Astrocyte of the hippocampus (primary cell): ENCODE measurements at places on chromosomes 6 and 20.

GRCh38 chr6:116189472-116189871 is 63.5 kb upstream of the COL10A1 start:
- no peak for DNase-seq

DNA sequence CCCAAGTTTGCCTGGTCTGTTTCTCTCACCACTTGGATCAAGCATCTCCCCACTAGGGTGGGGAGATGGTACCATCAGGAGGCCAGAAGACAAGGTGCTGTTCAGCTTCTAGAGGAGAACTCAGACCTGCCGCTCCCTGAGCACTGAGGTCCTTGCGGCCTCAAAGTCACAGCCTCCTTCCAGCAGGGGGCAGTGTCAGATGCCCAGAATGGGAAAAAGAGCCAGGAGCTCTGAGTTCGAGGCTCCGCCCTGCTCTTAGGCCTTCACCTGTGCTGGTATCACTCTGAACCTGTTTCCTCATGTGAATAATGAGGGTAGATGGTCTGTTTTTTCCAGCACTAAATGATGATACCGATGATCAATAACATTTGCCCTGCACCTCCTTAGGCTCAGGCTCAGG is 68.7 kb downstream of the TOX2 start:
- DNase-seq: no peak

- DNase-seq: no peak
These were observed 225.6 kb downstream of the PLCB1 start for GRCh38 chr20:8357703-8358102.

GRCh38 chr6:41215777-41216176 is 12.4 kb upstream of the TREML4 start:
- no peak for DNase-seq

DNA sequence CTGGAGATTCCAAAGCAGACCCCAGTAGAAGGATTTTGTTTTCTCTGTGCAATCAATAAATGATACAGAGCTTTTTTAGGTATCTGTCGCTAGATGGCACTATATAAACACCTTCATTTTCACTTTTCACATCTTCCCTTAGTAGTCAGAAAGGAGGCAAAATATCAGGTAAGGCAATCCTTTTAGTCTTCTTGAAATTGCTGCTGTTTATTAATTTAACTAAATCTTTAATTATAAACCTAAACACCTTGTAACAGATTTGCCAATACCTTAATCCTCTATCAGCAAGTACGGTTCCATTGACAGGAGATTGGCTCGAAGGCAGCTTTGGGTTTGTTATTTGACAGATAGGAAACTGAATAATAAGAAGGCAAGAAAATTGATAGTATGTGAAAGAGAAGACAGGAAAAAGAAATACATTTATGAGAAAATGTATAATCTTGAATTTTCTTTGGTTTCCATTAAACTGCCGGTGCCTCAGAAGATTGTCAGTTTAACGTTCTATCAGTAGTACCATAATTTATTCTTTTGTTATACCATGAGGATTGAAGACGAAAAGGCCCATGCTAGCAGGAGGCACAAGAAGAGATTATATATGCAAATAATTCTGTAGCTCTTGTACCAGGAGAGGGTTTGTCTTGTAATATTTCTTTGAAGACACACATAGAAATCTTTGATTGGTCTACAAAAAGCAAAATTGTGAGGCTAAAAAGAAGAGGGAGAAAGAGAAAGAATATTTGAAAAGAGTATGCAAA is 23.5 kb upstream of the IBTK start:
- peak; percentile 44 for DNase-seq

GRCh38 chr20:47318027-47318585 is 38.4 kb downstream of the ZMYND8 start:
- DNase-seq: no peak

DNA sequence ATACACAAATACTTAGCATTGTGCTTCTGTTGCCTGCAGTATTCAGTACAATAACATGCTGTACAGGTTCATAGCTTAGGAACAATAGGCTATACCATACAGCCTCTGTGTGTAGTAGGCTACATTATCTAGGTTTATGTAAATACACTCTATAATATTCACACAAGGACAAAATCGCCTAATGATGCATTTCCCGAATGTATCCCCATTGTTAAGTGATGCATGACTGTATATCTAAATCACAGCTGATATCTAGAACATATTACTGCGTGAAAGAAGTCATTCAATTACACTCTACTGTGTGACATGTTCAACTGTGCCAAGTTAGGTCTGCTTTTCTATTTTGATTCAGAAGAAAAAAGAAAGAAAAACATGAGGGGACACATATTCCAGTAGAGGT is 633.5 kb downstream of the RFPL4B start:
- DNase-seq: no peak

DNA sequence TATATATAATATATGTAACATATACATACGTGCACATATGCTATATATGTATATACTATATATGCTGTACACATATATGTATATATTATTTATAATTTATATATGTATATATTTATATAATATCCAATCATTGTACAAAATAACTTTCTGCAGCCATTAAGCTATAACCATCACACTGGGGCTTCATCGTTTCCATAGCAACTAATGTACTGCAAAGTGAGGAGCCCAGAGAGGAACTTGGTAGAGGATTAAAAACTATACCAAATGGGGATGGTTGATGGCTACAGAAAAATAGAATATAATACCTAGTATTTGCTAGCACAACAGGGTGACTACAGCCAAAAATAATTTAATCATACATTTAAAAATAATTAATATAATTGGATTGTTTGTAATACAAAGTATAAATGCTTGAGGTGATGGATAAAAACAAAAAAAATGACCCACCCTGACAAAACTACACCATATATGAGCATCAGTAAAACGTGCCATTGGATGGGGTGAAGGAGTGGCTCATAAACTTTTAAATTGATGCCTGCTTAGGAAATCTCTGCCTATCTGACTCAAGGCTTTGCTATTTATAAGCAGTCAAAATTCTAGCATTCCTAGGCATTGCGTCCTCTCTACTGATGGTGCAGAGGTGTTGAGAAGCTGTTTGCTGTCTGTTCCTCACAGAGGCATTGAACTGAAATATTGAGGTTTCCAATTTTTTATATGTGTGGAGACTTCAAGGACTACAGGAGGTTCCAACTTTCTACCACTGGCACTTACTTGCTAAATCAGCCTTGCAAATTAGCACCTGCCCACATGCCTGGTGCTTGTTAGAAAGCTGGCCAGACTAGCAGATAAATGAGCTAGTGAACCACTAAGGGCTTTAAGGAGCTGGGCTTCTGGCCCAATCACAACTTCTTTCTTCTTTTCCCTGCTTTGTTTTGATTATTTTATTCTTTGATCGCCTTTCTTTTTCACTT is 190.1 kb downstream of the SCP2D1 start:
- no peak for DNase-seq

DNA sequence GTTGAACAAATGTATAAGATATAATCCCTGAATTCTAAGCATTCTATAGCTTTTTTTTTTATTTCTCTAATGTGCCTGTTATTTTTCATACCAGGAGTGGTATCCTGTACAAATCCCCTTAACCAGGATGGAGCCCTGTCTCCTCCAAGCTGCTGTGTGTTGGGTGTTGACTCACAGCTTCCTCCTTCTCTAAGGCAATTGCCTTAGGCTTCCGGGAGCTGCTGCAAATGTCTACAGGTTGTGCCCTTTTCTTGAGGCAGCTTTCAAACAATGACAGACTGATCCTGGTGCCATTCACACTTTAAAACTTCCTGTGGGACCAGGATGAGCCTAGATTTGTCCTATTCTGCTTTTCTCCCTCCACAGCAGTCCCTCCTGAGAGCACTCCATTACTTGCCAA is 173.2 kb downstream of the BTBD3 start:
- DNase-seq: no peak

DNA sequence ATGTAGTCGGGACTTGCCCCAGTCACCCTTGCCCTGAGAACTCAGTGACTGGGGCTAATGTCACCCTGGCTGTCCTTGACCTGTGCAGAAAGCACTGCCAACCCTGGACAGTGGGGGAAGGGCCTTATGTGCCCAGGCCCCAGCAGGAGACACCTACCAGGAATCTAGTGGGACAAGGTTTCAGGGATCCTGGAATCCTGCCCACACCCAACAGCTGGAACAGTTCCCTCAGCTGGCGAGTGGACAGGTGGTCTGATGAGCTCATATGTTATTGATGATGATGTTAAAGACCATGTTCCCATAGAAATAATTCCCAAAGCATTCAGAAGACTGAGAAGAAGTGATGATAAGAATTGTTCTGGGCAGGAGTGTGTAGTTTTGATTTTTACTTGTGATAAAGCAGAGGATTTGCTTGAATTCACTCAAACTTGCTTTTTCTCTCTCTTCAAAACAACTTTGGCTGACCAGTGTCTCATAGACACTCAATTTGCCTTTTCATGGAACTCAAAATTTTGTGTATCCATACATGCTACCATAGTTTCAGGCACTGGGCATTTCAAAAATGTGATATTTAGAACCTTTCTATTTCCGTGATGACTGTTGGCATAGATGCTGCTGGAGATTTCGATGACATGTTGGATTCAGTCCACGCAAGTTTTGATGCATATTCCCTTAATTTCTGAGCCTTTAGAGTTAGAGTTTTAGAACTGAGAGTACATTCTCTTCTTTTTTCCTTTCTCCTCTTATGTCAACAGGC is 79.3 kb downstream of the SLC22A3 start:
- DNase-seq: no peak

DNA sequence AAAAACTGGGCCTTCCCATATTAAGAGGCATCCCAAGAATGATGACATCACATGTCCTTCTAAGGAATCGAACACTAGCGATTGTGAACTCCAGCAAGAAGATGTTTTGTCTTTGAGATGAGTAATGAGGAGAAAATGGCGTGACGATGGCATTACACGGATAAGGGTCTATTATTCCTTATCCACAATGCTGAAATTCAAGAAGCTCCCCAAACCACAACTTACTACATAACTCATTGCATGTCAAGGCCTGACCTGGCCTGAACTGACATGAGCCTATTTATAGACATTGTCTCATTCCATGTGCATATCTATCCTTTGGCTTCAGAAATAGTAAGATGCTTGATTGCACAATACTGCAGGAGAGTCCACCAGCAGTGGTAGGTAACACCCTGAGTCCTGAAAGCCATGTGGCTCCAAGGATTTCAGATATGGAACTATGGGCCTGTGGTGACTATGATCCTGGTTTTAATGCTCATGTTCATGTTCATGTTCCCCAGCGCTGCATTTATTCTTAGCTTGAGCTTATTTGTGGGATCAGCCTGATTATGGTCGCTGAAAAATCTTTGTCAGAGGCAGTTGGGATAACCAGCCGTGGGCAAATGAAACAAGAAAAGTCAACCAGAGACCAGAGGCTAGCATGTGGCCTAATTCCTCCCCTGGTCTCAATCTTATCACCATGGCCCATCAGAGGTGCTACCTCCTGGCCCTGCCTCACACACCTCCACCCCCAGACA is 183.2 kb upstream of the JARID2 start:
- DNase-seq: peak; percentile 79

- DNase-seq: peak; percentile 52
These were observed 544 bp downstream of the SMIM29 start for GRCh38 chr6:34248198-34248726.

DNA sequence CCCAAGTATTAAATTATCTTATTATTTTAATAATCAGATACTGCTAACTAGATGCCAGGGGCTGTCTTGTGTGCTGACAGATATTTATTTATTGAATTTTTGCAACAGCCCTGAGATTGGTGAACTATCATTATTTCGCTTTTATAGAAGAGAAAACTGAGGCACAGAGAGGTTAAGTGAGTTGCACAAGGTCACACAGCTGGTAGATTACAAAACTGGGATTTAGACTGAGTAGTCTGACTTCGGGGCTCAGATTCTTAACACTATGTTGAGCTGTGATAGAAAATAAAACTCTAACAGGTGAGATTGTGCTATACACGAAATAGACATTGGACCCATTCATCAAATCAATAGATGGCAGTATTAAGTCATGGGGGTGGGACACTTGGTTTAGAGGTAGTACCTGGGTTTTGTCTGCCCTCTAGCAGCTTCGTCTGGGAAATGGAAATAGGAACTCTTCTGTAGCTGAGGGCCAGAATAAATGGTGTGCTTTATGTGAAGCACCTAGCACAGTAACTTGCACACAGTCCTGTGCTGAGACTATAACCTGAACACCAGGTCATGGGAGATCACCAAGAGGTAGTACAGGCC is 113.4 kb downstream of the B3GAT2 start:
- DNase-seq: no peak
